Right lobe of liver (tissue), 6 donors: ENCODE measurements at places on chromosomes 6 and 20.

GRCh38 chr20:38222231-38222922, 38.2 kb downstream of the KIAA1755 start:
- H3K27ac ChIP-seq: no peak overlapping the region
- no peak overlapping the region for H3K4me3 ChIP-seq
- H3K4me1 ChIP-seq: peaks cover 5% of the 10 kb centered on the region
- H3K27me3 ChIP-seq: no peaks in the 10 kb centered on the region
- DNase-seq: peak; percentile 67

DNA sequence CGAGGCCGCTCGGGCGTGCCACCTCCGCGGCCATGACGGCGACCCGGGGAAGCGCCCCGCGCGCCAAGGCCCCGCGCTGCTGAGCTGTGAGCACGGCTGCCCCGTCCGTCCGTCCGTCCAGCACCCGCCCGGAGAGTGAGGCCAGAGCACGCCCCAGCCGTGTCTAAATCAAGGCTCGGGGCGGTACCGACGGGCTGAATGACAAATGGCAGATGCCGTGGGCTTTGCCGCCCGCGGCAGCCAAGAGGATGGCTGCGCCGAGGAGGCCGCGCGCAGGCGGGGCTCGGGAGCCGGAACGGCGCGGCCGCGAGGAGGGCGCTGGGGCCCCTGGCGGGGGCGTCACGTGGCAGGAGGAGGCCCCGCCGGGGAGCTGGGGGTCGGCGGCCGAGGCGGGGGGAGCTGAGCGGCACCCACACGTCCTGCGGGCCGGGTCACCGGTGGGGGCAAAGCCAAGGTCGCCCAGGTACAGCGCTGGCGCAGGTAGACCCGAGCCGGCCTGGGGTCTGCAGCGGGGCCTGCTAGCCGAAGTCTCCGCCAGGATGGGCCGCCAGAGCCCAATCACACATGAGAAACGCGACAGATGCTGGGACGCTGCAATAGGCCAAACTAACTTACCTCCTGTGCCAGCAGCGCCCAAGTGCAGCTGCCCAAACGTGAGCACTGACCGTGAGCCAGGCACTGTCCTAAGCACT, at the start of gene PLAGL1:
Gene PLAGL1 (minus strand): TSS at position 140 of the 692 bp plus-strand sequence. CDS start 60,123 bp downstream, outside the sequence.
- no peak within 1 kb of the TSS for H3K27ac ChIP-seq
- no peaks in the 10 kb centered on the region for H3K36me3 ChIP-seq
- peak within 1 kb of the TSS; percentile 27 for H3K4me3 ChIP-seq
- DNase-seq: peak; percentile 63
- H3K27me3 ChIP-seq: no peaks in the 10 kb centered on the region

DNA sequence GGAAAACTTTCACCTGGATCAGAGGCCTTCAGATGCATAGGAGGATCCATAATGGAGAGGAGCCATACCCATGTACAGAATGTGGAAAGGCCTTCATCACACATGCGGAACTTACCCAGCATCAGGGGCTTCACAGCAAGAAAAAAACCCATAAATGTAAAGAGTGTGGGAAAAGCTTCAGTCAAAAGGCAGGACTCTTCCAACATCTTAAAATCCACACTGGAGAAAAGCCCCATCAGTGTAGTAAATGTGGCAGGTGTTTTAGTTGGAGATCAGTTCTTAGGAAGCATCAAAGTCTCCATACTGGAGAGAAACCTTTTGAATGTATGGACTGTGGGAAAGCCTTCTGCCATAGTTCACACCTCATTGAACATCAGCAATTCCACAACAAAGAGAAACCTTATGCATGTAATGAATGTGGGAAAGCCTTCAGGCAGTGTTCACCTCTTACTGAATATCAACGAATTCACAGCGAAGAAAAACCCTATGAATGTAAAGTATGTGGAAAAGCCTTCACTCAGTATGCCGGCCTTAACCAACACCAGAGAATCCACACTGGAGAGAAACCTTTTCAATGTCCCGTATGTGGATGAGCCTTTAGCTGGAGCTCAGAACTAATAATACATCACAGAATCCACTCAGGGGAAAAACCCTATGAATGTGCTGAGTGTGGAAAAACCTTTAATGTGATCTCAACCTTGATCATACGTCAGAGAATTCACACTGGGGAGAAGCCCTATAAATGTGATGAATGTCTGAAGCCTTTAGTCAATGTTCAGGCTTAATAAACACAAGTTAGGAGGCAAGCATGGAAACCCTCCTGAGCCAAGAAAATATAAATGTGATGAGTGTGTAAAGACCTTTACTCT, 36.7 kb upstream of the ZSCAN9 start:
- H3K4me3 ChIP-seq: no peak overlapping the region
- no peak for DNase-seq
- no peaks in the 10 kb centered on the region for H3K4me1 ChIP-seq

GRCh38 chr6:90219209-90219985, 77.2 kb downstream of the BACH2 start:
- H3K4me3 ChIP-seq: no peak overlapping the region
- peaks cover 19% of the 10 kb centered on the region for H3K4me1 ChIP-seq
- no peaks in the 10 kb centered on the region for H3K27me3 ChIP-seq
- no peak for DNase-seq
- peak overlapping the region; percentile 99 for H3K27ac ChIP-seq
- H3K36me3 ChIP-seq: no peaks in the 10 kb centered on the region
